ENCODE measurements at places on chromosomes 6 and 20. TPM values are rescaled to one million over a fixed set of nuclear protein-coding genes. Genes with fewer than 3 reads are reported as not detected.

GNMT gene
- 0.69 TPM for total RNA-seq

DNA sequence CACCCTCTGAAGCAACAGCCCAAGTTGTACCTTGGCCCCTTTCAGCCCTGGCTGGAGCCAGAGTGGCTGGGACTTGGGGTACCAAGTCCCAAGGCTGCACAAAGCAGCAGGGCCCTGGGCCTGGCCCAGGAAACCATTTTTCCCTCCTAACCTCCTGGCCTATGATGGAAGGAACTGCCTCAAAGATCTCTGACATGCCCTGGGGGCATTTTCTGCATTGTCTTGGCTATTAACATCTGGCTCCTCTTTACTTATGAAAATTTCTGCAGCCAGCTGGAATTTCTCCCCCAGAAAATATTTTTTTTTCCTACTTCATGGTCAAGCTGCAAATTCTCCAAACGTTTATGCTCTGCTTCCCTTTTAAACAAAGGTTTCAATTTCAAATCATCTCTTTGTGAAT is 269.4 kb upstream of the CDYL start:
- DNase-seq, result no peak

TNFRSF6B gene
- 1.0 TPM for total RNA-seq

BACH2 gene
- total RNA-seq, result 111 TPM

DNA sequence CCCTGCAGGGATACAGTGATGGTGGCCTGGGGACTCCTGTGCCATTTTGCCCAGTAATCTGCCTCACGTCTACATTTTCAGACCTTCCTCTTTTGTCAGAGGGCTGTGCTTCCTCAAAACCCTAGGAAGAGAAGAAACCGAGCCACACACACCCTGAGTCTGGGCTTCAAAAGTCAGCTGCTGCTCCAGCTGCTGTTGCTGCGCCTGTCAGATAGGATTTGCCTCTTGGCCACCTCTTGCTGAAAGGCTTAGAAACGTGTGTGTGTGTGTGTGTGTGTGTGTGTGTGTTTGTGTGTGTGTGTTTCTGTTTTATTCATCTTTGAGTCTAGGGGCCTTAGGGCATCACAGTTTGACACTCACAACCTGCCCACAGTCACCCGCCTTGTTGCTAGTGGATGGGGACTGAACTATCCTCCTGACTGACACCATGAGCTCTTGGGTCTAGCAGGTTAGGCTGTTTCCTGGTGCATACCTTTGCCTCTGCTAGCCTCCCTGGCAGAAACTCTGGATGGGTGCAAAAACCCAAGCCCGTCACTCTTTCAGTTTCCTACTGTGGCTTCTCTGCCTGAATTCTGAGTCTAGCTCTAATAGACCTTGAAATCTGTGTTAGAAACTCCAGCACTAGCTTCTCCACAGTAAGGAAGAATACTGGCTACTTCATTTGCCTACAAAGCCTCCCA is 94.9 kb upstream of the CEP85L start:
- no peak for DNase-seq

DNA sequence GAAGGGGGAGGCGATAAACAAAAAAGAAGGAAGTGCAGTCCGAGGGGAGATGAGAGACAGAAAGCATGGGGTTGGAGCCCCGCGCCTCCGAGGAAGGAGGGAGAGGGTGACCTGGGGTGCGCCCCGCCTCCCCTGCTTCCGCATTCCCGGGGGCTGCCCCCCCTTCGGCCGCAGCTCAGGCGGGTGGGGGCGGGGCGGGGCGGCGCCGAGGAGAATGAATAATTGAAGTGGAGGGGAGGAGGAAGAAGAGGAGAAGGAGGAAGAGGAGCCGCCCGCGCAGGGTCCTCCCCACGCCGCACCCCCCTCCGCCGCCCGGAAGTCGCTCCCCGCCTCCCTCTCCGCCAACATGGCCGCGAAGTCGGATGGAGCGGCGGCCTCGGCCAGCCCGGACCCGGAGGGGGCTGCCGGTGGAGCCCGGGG is at the start of gene XKR7:
Gene XKR7, plus strand, starts transcription at position 322 of the 420 bp plus-strand sequence. Its CDS starts 25 bp downstream, at position 347.
- DNase-seq, result no peak

NHSL1 gene
- total RNA-seq, result 1.2 TPM
